ENCODE measurements at places on chromosomes 4 and X. TPM values are rescaled to one million over a fixed set of nuclear protein-coding genes. Genes with fewer than 3 reads are reported as not detected.

Gene BCLAF3
- 9.1 TPM for total RNA-seq

Gene USP17L29
- total RNA-seq = not detected

Gene RASL11B
- total RNA-seq = not detected

Gene RTL3
- not detected for total RNA-seq

Gene SCD5
- 1.4 TPM for total RNA-seq

Gene SSX2B
- not detected for total RNA-seq

Gene ADH7
- not detected for total RNA-seq

Gene MAGED4
- 12.4 TPM for total RNA-seq

Gene NUP62CL
- 1.8 TPM for total RNA-seq

Gene BCAP31
- total RNA-seq = 118 TPM

Gene IL2RG
- 312 TPM for total RNA-seq

Gene FAM53A
- 1.4 TPM for total RNA-seq

Gene FREM3
- 0.26 TPM for total RNA-seq

Gene GIMD1
- not detected for total RNA-seq

Gene KLHL34
- 2.7 TPM for total RNA-seq

Gene ASMT
- total RNA-seq = not detected

Gene MAGT1
- 39.8 TPM for total RNA-seq

Gene USP11
- 72.3 TPM for total RNA-seq

Gene RAB41
- not detected for total RNA-seq

Gene ZDHHC15
- total RNA-seq = 0.75 TPM

Gene VCX2
- not detected for total RNA-seq

Gene GPR119
- not detected for total RNA-seq

Gene SPIN2A
- 1.5 TPM for total RNA-seq

Gene GSPT2
- total RNA-seq = 8.6 TPM

Gene VEGFD
- total RNA-seq = not detected

Gene TLR6
- 6.0 TPM for total RNA-seq

Gene NAA11
- total RNA-seq = not detected

Gene HAUS7
- 30.7 TPM for total RNA-seq

Gene LRIT3
- 0.33 TPM for total RNA-seq

Gene SNCA
- not detected for total RNA-seq

Gene FAM236C
- not detected for total RNA-seq

Gene CXCL3
- total RNA-seq = not detected

Gene SLC38A5
- 18.0 TPM for total RNA-seq

Gene GNL3L
- total RNA-seq = 42.5 TPM

Gene TIGD4
- total RNA-seq = 0.26 TPM

Gene SHOX
- not detected for total RNA-seq

Gene PTTG2
- 1.9 TPM for total RNA-seq

Gene PCDH7
- total RNA-seq = 0.09 TPM

Gene EMCN
- not detected for total RNA-seq

Gene AWAT2
- not detected for total RNA-seq

Gene CLDN24
- total RNA-seq = not detected

Gene HS3ST1
- 0.03 TPM for total RNA-seq

Gene TCEAL1
- total RNA-seq = 5.6 TPM

Gene HTN3
- total RNA-seq = not detected
